ENCODE measurements at places on chromosomes 16 and 17.

DNA sequence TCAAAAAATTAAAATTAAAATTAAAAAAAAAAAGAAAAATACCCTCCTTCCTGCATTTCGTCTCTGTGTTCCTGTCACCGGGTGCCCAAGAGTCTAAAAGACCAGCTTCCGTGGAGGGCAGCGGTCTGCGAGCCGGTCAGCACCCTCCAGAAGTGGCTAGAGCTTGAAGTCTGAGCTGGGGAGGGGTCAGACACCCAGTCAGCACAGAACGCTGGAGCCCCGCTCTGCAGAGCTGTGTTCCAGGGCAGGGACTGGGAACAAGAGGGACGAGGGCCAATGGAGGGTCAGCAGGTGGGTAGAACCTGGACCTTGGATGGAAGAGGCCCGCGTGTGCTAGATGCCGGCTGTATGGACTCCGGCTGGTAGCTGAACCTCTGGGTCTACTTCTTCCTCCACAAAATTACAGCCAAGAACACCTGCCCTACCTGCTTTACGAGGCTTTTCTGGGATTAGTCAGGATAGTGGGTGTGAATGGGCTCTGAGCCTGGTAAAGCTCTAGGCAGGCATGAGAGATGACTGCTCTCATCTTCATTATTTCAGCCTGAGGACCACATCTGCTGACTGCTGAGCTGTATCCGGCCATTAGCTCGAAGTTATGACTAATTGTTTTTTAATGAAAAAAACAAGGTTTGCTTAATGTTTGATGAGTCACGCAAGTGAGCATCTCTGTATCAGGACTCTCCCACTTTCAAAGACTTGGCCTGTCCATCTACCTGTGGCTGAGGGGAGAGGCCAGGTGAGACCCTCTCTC lies 5.9 kb downstream of the TRPV1 start:
- peak; percentile 34 for DNase-seq

GRCh38 chr17:59786536-59787319 lies 79.3 kb downstream of the VMP1 start:
- DNase-seq = peak; percentile 100

- no peak for DNase-seq
Observed at GRCh38 chr16:86092586-86093480, 193.9 kb downstream of the IRF8 start.

DNA sequence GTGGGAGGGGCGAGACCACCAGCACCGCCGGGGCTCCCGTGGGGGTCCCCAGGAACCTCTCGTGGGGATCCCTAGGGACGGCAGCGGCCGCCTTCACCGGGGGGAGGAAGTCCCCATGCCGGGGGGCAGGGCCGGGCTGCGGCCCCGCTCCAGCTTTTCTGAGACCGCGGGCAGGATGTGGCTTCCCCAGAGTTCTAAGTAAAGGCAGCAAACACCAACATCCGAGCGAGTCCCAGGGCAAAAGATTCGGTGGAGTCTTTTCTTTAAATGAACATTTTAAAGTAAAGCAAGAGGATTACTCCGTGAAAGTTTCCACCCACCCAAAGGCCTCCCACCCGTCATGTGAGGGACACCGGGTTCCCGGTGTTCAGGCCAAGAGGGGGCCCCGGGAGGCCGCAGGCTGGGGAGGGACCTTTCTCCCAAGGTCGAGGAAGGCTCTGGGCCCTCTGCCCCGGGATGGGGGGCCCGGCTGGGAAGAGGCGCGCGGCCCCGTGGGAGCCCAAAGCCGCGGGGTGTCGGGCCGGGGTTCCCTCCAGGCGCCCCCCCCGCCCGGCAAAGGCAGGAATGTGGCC lies 137.2 kb upstream of the RPH3AL start:
- no peak for DNase-seq

GRCh38 chr17:59327121-59327980 lies 4.1 kb upstream of the YPEL2 start:
- DNase-seq = no peak

GRCh38 chr17:40341808-40342503 lies 22.6 kb downstream of the GJD3 start:
- no peak for DNase-seq

GRCh38 chr17:37212179-37212578 lies 163.6 kb upstream of the C17orf78 start:
- DNase-seq = no peak

- DNase-seq = peak; percentile 82
Observed at GRCh38 chr16:57194512-57194911, 8.4 kb downstream of the RSPRY1 start.

DNA sequence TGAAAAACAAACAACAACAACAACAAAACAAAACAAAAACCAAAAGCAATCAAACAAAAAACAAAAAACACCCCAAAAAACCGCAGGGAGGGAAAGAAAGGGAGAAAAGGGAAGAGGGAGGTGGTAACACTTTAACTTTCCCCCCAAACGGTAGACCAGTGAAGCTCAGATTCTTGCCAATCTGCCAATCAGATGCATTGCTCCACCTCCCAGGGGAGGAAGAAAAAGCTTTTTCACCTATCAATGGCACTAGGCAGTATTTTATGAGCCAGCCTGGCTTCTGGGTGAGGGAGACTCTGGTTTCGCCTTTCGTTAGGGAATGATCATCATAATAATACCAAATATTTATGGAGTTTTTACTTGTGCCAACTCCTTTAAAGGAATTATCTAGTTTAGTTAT lies 94.1 kb downstream of the GPR139 start:
- no peak for DNase-seq

DNA sequence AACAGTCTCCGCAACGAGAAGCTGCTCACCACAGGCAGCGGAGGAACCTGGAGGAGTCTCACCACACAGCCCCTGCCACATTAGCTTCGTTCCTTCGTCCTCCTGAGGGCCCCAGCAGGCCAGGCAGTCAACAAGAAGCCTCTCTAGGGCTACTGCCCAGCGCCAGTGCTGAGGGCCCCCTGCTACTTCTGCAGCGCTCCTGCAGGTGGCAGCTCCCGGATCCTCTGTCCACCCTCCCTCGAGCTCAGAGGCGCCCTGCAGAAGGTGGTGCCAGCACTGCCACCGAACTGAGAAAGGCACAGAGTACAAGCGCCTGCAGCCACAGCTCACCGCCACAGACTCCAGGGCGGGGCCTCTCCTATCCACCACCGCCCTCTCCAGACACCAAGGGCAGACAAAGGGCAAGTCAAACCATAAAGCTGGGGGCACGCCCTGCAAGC lies 27.3 kb downstream of the KDM8 start:
- DNase-seq = no peak

GRCh38 chr17:82874011-82874835 lies 34.4 kb upstream of the ZNF750 start:
- DNase-seq = no peak

DNA sequence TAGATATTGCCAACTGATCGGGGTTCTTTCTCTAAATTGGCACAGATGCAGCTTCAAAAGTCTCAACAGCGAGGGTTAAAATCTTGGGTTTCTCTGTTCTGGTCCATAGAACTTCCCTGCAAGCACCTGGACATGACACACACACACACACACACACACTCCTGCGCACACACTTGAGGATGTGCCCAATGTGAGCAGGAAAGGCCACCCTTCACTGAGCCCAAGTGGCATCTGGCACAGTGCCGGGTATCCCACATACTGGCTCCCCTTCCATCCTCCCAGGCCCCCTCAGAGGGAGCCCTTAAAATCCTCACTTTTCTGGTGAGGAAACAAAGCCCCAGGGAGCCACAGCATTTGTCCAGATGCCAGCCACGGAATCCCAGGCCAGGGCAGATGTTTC lies 55.5 kb downstream of the ZNF423 start:
- DNase-seq = no peak

DNA sequence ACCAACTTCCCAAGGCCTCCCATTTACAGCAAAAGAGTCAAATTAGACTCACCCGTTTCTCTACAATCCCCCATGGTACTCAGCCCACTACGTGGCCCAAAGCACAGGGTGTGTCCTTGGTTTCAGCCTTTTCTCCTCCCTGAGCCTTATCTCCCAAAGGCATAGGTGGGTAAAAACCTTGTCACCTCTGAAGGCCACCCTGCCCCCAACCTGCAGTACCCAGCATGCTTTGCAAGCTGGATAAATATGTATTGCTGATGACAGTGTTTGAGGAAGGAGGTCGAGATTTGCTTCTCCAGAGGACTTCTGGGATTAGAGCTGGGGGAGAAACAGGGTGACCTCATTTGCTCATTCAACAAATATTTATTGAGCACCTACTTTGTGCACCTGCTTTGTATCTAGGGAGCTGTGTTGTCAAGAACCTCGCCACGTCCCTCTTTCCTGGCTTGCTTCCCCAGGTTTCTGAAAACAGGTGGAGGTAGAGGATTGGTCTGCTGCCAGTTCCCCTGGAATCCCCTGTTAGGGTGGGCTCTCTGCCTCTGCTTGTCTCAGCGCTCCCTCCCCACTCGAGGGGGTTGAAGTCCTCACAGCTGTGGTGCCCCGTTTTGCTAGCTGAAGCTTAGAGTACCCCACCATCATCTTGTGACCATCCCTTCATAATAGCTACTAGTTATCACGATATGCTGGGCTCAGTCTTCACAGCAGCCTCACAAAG lies 3.0 kb downstream of the LASP1 start:
- no peak for DNase-seq

DNA sequence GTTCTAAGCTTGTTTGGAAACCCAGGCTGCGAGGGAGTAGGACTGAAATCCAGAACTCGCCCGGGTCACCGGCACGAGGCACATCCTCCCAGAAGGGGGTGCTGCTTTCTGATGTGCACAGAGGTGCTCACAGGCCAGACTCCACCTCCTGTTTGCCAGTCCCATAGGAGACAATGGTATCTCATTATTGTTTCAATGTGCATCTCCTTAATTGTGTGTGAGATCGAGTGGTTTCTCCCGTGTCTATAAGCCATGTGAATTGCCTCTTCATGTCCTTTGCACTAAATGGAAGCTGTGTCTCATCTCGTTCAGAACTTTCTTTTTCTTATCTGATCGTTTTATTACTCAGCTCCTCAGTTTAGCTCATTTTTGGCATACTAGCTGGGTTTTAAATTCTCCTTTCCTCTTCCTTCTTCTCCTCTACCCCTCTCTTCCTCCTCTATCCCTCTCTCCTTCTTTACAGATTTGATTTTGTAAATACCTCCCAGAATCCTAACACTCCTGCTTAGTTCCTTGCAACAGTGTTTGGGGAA lies 32.1 kb upstream of the PRKCB start:
- no peak for DNase-seq

DNA sequence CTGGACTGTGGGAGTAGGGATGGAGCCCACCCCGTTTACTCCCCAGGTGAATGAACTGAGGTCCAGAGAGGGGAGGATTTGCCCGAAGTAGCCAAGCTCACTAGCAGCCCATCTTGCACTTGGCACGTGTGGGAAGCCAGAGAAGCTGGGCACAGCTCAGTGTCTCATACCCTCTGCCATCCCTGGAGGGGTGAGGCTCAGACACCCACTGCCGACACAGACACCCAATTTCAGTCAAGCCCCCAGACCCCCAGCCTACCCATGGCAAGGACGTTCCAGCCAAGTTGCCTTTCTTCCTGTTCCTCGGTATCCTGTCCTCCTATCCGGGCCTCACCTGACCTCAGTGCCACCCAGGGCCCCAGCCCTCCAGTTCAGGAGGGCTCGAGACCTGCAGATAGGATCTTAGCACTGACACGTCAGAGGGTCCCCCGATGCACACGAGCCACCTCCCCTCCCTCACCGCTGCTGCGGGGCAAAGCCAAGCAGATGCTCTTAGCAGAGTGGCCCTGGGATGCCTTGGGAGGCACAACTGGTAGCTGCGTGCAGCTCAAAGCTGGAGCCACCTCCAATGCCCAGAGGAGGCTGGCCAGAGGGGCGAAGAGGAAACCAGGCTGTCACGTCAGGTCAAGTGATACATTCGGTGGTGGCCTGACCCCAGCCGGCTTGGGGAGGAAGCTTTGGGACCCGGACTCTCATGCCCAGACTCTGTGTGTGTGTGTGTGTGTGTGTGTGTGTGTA lies 90.4 kb upstream of the TNRC6C start:
- DNase-seq = no peak

- DNase-seq = no peak
Observed at GRCh38 chr17:4701116-4701515, 2.8 kb downstream of the PELP1 start.

DNA sequence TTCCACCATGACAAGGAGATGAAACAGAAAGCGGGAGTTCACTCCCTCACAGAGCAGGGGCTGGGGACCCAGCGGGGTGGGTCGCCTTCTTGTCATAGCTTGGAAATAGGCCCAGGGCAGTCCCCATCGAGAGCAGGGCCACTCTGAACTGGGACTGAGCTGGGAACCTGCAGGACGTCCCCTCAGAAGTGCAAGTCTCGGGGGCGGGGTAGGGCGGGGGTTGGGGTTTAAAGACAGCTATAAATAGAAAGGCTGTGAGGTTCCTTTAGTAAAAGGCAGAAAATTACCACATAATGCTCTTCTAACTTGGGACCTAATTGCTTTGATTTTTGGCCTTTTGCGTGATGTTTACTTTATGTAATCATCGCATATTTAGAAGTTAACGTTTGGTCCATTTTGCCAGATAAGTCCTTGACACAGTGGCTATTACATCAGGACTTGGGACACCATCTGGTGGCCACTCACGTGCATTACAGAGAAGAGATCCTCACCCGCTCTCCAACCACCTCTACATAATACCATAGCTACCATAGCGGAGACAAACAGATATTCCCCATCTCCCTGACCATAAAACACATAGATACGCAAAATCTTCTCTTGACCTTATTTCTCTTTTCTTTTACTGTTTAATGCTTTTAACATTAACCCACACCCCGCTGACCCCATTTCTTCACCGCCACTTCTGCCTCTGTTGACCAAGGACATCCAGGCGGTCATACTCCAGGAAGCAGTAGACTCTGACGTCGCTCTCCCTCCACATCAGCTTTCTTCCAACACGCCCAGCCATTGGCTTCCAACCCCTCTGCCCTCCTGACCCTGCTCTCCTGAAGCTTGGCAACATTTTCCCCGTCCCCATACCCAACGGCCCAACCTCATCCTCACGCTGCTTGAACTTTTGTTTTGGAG lies 27.5 kb upstream of the PIK3R6 start:
- peak; percentile 46 for DNase-seq

- no peak for DNase-seq
Observed at GRCh38 chr17:17305281-17305801, 2.2 kb downstream of the NT5M start.

DNA sequence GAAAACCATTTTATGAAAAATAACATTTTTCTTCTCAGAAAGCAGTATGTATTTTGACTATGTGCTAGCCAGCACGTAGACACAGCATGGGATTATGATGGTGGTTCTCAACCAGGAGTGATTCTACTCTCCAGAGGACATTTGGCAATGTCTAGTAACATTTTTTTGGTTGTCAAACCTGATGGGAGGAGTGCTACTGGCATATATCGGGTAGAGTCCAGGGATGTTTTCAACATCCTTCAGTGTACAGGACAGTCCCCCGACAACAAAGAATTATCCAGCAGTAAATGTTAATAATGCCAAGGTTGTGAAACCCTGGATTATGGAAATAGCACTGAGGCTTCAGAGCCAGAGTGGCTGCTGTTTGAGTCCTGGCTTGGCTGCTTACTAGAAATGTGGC lies 27.7 kb downstream of the AP2B1 start:
- no peak for DNase-seq

GRCh38 chr16:28105954-28106353 lies 42.4 kb upstream of the GSG1L start:
- DNase-seq = no peak

DNA sequence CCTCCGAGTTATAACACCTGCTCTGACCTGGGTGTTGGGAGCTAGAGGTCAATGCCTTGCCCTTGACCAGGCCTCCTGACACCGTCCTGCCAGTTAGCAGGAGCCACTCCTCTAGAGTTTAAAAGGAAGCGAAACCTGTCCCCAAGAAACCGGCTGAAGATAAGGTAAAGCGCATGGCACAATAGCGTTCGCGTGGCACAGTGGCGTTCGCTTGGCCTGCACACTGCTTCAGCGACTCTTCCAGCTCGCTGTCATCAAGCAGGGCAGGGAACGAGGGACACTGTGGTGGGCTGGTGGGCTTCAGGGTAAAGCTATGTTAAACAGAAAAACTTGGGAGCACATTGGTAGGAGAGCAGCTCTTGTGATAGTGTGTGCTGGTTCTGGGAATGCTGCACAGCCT lies 28.2 kb upstream of the ETV4 start:
- no peak for DNase-seq

Measured in fibroblast of skin of left quadriceps (primary cell).